Diencephalon (tissue), 1 donor: ENCODE measurements at places on chromosomes 2 and 18. TPM values are rescaled to one million over a fixed set of nuclear protein-coding genes. Genes with fewer than 3 reads are reported as not detected.

PLEKHH2 gene
- total RNA-seq: 7.6 TPM

HRH4 gene
- 0.23 TPM for total RNA-seq

HOXD12 gene
- total RNA-seq: not detected

SERPINB10 gene
- 0.46 TPM for total RNA-seq

FSHR gene
- total RNA-seq: 0.46 TPM

DYSF gene
- total RNA-seq: 1.8 TPM

UBE2F gene
- total RNA-seq: 50.3 TPM

VSNL1 gene
- 128 TPM for total RNA-seq

ANAPC1 gene
- total RNA-seq: 58.6 TPM

IER3IP1 gene
- total RNA-seq: 21.9 TPM

PMAIP1 gene
- 0.69 TPM for total RNA-seq

LYPD1 gene
- 77.0 TPM for total RNA-seq

SCLY gene
- total RNA-seq: 11.1 TPM

ABCB11 gene
- 1.2 TPM for total RNA-seq

MYOM1 gene
- total RNA-seq: 10.4 TPM

CD28 gene
- total RNA-seq: 0.69 TPM

MARCHF7 gene
- total RNA-seq: 134 TPM

EHBP1 gene
- 124 TPM for total RNA-seq

COLEC11 gene
- 1.2 TPM for total RNA-seq

GNAL gene
- total RNA-seq: 122 TPM

PLB1 gene
- 10.6 TPM for total RNA-seq

CELF4 gene
- total RNA-seq: 150 TPM

B4GALT6 gene
- 29.5 TPM for total RNA-seq
